Mesangial cell (primary cell): ENCODE measurements at places on chromosomes 2 and 18. TPM values are rescaled to one million over a fixed set of nuclear protein-coding genes. Genes with fewer than 3 reads are reported as not detected.

The ORC4 gene
- 38.0 and 49.7 TPM in 2 replicates for total RNA-seq

The LDLRAD4 gene
- 2.4 and 2.5 TPM in 2 replicates for total RNA-seq

The INHBB gene
- total RNA-seq: under 0.01 TPM in 1 of 2 replicates, not detected in the other

The RFX8 gene
- 0.25 TPM in 1 of 2 replicates, not detected in the other for total RNA-seq

The MBD2 gene
- 14.3 and 17.9 TPM in 2 replicates for total RNA-seq

The DNAH7 gene
- 1.1 TPM in 1 of 2 replicates, not detected in the other for total RNA-seq

The GDF7 gene
- total RNA-seq: not detected in 2 replicates

The SIX3 gene
- not detected in 2 replicates for total RNA-seq

The PROC gene
- 0.16 and 2.3 TPM in 2 replicates for total RNA-seq

The PSMD14 gene
- 27.5 and 81.6 TPM in 2 replicates for total RNA-seq

The TEX44 gene
- not detected in 2 replicates for total RNA-seq

The SUMO1 gene
- total RNA-seq: 40.7 and 58.5 TPM in 2 replicates

The ALLC gene
- total RNA-seq: not detected in 2 replicates

The ST8SIA3 gene
- not detected in 2 replicates for total RNA-seq

The DUSP19 gene
- total RNA-seq: 0.49 and 1.1 TPM in 2 replicates

The ARPC2 gene
- total RNA-seq: 209 and 386 TPM in 2 replicates

The NEU4 gene
- total RNA-seq: under 0.01 TPM in 1 of 2 replicates, not detected in the other

The CHN1 gene
- total RNA-seq: 10.8 and 18.7 TPM in 2 replicates

The MRPL44 gene
- 30.2 and 38.3 TPM in 2 replicates for total RNA-seq
